ENCODE measurements at places on chromosomes 1 and 21.
A peak's percentile ranks its signal among the peaks of the same experiment; 100 is the strongest.

DNA sequence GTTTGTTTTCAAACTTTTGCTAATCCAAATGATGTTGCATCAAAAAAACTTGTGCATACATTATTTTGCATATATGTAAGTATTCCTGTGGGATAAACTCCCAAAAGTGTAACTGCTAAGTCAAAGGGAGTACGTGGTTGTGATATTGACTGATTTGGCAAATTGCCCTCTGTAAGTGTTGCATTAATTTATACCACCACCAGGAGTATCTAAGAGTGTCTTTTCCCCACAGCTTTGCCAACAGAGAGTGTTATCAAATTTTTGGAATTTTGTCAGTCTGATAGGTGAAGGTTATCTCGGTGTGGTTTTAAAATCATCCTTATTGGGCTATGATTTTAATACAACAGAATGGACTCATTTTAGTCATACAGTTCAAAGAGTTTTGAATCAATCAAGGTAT lies 30.1 kb upstream of the PARP1 start:
- no peak for DNase-seq

GRCh38 chr1:176803596-176803995 lies 340.6 kb downstream of the PAPPA2 start:
- DNase-seq: no peak

- DNase-seq: no peak
These were observed 154.9 kb downstream of the RERE start for GRCh38 chr1:8662380-8663072.

GRCh38 chr1:23879809-23880208 lies 11.7 kb upstream of the FUCA1 start:
- DNase-seq: no peak

GRCh38 chr1:24498589-24498988 lies 4.0 kb upstream of the RCAN3 start:
- no peak for DNase-seq

DNA sequence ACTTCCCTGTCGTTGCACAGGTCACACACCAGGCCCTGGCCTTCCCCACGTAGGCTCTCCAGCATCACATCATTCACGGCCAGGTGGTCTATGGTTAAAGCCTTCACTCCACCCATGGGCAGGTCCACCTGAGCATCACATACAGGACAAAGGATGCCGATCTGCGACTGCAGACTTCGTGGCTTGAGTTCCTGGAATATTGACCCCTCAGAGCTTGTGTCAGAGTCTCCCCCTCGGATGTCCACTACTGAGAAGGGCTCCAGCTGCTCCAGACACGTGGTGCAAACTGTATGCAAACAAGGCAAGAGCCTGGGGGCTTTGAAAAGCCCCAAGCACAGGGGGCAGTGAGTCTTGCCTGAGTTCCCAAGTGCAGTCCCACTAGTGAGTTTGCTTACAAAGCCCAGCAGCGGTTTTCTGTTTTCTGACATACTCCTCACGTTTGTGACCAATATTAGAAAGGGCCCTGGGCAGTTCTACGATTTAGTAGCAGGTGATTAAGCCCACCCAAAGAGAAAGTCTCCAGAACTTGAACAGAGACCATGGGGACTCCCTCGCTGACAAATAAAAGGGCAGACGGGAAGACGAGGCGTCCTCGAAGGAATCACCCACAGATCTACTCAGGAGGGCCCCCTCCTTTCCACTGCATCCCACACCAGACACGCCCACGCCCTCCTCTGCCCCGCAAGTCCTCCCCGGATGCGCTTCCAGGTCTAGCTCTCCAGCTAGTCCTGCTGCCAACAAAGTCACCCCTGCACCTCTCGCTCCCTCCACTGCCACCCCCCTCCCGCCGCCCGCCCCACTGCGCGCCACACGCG lies 568 bp downstream of the TRIM45 start:
- no peak for DNase-seq

DNA sequence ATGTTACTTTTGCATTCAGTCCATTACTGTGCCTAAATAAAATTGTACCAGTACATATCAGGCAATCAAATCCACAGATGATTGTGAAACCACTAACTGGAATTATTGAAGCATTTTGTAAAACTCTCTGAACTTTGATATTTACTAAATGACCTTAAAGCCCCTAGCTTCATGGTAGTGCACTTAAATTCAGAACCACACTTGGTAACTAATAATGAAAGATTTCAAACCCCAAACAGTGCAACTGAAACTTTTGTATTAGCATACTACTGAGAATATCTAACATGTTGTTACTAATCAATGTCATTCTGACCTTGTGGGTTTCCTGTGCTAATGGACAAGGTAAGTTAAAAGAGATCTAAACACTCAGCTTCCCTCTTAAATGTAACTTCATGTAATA lies at the start of gene CFHR3:
Gene CFHR3 (plus strand): TSS at position 238 of the 400 bp plus-strand sequence. CDS start 47 bp downstream, at position 285.
- DNase-seq: no peak

DNA sequence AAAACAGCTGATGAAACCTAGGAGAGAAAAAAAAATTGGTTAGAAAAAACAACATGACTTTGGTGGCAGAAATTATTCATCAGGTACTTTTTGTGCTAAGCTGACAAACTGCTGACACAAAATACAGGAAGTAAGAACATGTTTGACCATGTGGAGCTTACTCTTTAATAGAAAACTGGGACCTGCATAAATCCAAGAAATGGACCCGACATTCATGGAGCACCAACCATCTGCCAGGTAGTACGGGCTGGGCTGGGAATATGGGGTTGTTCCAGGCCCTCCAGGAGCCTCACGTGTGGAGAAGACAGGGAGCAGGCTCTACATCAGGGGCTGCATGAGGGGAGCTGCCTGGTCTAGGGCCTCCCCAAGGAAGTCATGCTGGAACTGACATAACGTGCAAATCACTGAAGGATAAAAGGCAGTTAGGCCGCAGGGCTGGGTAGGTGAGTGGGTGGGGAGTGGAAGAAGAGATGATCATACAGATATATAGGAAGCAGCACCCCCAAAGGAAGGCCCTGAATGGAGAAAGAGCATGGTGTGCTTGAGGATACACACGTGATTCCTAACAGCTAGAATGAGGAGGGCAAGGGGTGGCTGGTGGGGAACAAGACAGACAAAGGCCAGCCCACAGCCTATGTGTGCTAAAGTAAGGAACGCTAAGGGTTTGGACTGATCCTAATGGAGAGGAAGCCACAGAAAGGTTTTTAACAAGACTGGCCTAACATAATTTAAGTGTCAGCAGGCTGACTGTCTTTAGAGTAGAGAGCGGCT lies 26.1 kb downstream of the CD58 start:
- no peak for DNase-seq

DNA sequence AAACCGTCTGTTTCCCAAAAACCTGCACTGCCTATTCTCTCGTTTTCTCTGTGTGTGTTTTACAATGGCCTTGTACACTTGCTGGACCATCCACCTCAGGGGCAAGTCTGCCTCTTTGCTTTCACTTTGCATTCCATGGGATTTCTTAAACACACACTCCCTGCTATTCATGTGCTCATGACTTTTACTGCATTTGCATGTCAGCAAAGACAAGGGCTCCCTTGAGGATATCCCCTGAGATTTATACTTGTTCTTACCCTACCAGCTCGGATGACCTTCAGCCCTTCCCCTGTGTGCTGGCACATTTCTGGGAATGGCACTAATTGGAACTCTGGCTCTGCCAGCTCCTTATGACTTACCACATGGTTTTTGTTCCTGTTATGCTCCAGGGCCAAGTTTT lies 386.9 kb downstream of the AMY1C start:
- no peak for DNase-seq

DNA sequence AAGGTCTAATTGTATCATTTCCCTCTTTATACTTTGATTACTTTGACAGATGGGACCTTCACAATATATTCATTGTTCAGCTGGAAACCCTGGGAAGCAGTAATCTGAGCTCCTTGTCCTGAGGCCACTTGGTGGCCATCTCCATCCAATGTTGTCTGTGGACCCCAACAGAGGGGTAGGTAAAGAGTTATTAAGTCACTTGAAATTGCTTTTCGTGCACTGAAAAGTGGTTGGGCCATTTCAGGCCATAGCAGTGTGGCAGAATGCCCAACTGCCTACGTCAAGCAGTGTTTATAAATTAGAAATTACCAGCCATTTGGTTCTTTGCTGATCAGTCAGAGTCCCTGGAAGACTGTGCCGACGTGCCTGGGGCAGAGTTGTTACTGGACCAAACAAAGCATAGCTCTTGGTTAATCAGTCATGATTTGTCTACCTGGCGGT lies 308.3 kb upstream of the USP25 start:
- DNase-seq: peak; percentile 26

DNA sequence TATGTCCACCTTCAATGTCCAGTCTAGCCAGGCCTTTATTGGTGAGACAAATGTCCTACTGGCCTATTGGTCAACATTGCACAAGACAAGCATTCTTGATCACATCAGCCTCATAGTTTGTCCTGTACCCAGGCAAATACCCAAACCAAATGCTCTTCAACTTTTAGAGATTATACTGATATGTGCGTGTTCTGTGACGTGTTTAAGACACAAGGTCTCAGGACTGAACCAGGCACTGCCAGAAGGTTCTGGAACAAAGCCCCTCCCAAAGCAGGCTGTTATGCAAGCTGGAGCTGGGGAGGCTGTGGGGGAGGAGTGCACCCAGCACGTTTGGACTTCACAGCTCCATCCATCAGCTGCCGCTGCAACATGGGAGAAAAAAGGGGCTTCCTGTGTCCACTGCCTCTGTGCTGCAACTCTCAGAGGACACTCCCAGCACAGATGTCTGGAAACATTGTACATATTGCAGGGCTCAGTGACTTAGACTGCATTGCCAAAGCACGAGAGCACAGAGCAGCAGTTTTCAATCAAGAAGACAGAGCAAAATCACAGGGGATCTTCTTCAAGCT lies 45.9 kb downstream of the NID1 start:
- DNase-seq: no peak

DNA sequence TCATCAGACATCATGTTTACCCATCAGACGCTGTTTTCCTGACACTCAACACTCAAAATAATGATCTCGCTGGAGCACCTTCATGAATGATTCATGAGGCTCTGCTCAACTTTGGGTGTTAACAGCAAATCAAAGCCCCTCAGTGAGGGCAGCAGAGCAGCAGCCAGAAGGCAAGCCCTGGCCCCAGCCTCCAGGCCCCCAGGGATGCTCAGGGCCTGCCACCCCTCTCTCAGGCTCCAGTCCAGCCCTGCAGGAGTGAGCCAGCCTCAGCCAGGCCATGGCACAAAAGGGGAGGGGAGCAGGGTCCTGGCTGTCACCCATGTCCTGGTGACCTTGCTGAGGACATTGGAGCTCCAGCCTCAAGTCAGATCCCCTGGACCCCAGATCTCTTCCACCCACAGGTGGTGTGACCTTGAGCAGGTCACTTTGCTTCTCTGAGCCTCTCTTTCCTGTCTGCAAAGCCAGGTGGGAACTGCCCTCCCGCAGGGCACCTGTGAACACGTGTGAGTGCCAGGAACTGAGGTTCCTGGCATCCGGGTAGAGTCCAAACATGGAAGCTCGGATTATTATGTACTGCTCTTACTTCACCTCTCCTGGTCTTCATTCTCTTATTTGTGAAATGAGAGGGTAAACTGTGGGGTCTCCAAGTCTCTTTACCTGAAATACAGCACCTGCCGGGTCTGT lies 161.6 kb upstream of the VAMP3 start:
- DNase-seq: peak; percentile 31

DNA sequence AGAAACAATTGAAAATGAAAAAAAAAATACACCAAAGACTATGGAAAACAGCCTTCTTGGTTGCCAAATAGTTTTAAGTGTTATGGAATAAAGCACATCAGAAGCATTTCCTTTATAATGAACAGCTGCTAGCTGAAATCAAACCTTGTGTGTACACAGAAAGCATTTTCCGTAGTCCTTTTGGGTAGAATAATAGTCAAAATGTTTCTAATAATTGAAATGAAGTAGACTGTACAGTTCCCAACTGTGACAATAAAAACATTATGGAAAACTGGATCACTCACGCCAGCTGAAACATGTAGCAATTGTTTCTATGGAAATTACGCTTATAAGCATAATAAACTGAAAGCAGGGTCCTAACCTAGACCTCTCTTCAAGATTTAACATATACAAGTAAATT lies 856.3 kb upstream of the B3GALT2 start:
- DNase-seq: no peak

- no peak for DNase-seq
These were observed 47.4 kb downstream of the ACTN2 start for GRCh38 chr1:236733653-236734052.

DNA sequence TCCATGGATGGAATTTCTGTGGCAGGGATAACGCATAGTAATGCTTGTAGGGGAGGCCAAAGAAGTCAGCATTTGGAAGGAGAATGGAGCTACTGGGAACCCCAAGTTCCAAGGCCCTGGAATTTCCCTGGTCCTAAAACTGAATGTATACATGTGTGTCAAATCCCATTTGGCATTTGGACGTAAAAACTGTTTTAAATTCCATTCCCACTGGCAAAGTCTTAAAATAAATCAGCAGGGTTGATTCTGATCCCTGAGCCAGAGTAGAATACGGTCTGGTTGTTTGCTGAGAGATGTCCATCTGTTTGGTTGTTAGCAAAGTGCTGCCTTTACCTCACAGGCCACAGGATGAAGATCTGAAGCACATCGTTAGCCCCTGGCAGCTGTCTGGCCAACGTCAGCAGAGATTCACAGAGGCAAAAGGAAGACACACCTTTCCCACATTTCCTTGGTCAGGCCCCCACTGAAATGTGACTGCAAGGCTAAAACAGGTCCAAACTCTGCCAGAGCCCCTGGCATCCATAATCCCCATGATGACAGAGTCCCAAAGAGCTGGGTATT lies 62.2 kb downstream of the GORAB start:
- DNase-seq: no peak

GRCh38 chr21:25342816-25343215 lies 264.5 kb downstream of the MRPL39 start:
- DNase-seq: no peak

- no peak for DNase-seq
These were observed 3.3 kb downstream of the PLA2G5 start for GRCh38 chr1:20073256-20073655.

GRCh38 chr1:25484533-25484932 lies 53.8 kb downstream of the MACO1 start:
- DNase-seq: no peak

DNA sequence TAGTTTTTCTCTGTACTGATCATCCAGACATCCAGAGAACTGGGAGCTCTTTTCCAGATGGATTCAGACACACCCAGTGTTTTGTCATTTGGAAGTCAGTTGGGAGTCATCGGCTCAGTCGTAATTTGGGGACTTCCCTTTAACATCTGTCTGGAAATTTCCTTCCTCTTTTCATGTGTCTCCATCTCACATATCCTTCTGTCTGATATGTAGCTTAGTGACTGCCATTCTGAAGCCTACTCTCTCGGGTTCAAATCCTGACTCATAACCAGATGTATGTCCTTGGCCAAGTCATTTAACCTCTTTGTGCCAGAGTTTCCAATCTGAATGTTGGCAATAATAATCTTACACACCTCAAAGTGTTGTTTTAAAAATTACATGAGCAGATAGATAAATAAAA lies 3.0 kb downstream of the MORC3 start:
- no peak for DNase-seq

- no peak for DNase-seq
These were observed 15.2 kb downstream of the PTPRF start for GRCh38 chr1:43545695-43546387.

- no peak for DNase-seq
These were observed 28.0 kb upstream of the NID1 start for GRCh38 chr1:236092899-236093298.
